ENCODE measurements at places on chromosomes 12 and 14.

DNA sequence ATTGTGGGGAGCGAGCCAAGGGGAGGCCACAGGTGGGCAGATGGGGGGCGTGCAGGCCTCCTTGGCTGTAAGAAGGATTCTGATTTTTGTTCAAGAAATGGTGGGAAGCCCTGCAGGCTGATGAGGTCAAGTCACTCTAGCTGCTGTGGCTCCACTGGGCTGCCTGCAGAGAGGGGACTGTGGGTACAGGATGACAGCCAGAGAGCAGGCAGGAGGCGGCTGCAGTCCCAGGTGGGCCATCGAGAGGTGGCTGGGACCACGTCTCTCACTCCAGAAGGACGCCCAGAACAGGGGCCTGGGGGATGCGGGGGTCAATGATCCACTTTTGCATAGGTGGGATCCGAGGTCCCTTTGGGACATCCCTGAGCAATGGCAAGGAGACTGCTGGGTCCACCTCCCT lies 9.1 kb downstream of the NCOR2 start:
- no peak for DNase-seq

DNA sequence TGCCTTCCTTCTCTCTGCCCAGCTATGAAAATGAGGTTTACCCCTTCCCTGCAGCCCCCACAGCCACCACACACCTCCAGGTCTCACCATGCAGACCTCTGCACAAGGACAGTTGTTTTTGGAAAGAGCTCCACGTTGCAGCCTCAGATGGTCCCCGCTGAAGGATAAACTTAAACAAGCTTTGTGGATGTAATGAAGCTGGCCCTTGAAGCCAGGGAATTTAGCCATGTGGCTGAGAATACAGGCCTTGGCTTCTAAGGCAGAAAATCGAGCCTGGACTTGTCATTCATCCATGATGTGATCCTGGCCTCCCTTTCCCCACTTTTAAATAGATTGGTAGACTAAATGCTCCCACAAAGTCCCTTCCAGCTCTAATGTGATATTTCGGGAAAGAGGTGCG lies 79.4 kb downstream of the TBX3 start:
- no peak for DNase-seq

DNA sequence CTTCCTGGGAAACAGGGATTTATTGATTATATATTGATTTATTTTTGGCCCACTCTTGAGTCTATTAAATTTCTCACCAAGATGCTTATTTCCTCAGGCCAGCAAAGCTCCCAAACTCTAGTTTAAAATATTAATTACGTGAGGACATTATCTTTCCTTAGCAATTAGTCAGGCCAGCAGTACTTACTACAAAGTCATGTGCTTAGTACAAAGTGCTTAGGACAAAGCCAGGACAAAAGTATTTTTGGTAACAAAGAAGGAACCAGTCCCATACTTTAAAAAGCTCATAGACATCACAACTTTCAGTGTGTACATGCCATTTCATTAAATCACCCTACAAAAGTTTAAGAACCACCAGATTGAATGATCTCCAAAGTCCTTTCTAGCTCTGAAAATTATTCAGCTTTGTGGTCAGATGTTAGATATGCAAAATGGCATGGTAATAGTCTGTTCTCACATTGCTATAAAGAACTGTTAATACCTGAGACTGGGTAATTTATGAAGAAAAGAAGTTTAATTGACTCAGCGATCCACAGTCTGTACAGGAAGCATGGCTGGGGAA lies 94.7 kb upstream of the PWP1 start:
- no peak for DNase-seq

- no peak for DNase-seq
Observed at GRCh38 chr12:103348935-103349334, 146.8 kb downstream of the C12orf42 start.

DNA sequence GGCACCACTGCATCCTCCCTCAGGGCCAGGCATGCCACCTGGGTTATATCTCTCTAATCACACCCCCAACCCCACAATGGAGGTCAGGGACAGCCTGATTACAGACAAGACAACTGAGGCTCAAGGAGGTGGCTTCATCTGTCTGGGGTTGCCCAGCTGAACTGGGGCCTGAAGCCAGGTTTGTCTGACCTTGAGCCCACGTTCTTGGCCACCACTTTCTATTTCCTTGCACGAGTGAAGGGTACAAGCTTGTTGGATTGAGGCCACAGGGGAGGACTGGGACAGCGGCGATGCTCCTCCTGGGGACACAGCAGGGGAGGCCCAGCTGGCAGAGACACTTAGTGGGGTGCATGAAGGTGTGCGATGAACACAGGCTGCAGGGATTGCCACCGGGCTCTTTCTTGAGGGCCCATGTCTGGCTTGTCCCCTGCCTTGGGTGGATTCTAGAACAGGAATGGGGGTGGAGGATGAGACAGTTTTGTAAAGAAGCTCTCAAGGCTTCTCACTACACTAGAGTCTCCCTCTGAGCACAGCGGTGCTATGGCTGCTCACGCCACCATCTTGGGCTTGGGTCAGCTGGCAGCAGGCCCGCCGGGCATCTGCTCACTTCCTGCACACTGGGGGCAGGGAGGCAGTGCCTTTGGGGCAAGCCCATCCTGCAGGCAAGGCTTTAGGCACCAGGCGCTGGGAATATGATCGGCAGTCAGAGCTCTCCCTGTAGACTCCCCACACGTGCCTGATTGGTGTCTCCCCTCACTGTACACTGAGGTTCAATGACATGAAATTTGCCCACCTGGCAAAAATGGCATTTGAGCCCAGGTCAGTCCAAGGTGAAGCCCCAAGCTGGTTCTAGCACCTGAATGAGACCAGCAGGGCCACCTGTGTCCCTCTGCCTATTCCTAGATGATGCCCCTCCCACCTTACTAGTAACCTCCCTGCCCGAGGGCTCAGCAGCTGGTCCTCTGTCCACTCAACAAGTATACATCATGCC lies 16.0 kb downstream of the RITA1 start:
- no peak for DNase-seq

GRCh38 chr14:47917344-47917954 lies 242.0 kb upstream of the MDGA2 start:
- DNase-seq, result no peak

DNA sequence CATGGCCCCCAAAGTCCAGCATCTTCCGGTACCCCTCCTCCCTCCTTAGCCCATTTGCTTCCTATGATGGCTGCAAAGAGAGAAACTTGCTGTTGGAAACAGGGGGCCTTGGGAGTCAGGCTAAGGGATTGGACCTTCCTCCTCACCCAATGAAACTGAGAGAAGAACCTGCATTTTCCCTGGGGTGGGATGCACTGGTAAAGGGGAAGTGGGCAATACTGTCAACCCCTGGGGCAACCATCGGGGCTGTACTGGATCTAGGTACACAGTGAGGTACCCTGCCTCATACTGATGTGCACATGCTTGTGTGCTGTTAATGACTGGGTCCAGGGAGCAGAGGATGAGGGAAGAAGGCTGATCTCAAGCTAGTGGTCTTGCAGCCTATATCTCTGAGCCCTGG lies 11.0 kb upstream of the JPH4 start:
- no peak for DNase-seq

DNA sequence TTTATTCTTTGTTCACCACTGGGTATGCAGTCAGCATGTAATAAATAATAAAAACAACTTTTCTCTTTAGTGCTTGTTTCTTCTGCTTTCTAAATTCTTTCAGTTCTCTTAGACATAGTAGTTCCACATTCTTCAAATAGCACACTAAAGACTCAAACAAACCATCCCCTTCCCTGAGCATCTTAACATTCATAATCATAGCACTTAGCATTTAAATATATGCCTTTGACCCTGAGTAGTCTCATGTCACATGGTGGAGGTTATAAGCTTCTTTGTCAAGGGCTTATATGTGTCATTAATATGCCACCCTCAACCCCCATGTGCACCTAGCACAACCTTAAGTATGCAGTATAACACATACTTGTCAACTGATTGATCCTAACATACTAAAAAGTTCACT lies 212.7 kb downstream of the PHLDA1 start:
- DNase-seq, result no peak

DNA sequence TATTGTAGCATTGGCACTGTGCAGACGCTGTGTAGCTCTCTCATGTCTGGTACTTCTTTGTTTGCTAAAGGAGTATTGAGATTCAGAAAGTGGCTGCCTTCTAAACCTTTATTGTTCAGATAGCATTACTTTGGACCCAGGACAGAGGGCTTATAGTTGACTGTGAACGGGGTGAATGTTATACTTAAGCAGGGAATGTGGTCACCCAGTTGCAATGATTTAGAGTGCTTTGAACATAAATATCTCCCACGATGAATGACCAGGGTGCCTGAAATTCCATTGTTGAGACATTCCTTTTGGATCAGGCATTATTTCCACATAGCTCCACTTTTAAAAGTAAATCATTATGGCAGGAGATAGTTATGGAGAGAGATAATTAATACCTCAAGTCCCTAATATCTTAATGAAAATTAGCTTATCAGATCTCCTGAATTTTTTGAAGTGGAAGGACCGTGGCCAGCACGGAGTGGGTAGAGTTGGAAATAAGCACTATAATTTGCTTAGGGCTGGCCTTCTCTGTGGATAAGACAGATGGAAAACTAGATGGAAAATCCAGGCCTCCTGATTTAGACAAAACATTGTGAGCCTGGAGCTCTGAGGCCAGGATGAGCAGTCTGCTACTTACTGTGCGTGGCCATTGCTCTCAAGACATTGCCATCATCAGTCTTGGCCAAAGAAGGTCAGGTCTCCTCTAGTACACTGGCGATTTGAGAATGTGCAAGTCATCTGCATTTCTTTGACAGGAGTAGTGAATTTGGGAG lies 114.5 kb downstream of the ETV6 start:
- DNase-seq, result no peak

DNA sequence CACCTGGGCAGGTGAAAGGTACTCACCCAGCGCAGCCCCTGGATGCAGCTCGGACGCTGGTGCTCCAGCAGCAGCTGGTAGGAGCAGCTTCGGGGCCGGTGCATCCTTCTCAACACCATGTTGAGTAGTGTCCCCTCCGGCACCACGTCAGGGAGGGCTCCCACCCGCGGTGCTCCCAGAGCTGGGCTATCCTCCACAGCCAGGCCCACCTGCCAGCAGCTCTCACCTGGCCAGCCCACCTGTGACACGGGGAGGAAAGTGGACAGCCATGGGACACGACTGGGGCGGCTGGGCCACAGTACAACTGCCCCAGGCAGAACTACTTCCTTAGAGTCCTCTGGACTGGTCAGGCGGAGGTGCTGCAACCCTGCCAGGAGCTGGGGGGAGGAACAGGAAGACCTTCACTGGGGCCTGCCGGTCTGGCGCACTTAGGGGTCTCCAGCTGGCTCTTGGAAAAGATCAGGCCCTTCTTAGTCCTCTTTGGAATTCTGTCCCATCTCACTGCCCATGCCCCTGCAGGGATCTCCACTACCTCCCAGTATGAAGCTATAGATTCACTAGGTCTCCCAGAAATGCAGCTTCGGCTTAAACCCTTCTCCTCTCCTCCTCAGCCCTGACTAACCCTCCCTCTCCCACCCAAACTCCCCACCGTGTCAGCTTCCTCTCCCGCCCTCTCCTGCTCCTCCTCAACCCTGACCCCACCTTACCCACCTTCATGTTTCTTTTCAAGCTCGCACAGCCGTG lies 668 bp downstream of the RAPGEF3 start:
- no peak for DNase-seq

- DNase-seq, result no peak
Observed at GRCh38 chr12:27213830-27214787, 30.0 kb upstream of the STK38L start.

DNA sequence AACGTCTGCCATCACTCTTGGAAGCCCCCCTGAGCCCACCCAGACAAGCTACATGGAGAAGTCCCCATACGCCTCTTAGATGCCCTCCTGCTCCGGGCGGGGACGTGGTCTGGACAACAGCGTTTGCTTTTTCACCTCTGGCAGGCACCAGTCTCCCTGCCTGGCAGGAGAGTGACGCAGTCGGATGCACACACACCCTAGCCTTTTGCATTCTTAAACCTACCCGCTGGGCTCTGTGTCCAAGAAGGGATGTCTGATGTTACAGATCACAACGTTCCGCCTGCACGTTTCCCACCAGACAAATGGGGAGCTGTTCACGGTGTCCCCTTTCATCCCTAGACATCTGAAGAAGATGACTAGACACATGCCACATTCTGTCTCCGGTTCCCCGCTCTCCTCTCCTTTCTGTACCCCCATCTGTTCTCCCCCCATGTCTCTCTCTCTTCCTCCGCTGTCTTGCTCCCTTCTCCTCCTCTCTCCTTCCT lies 100.2 kb downstream of the RIMBP2 start:
- no peak for DNase-seq
